ENCODE measurements at places on chromosomes 12 and 14.

DNA sequence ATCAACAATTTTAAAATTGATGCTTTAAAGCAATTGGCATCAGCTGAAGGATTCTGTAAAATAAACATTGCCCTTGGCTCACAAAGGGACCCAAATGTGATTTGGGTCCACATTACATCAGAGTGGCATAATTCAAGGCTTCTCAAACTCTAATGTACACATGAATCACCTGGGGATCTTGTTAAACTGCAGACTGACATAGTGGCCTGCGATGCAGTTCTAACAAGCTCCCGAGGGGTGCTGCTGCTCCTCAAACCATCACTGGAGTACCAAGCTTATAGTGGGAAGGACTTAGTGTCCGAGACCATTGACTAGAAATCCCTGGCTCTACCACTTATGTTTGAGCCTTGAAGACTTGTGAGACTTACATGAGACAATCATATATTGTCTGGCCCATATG is 31.8 kb upstream of the DNM1L start:
- DNase-seq, result no peak

- DNase-seq, result peak; percentile 30
Observed at GRCh38 chr14:90397425-90398314, 841 bp downstream of the CALM1 start.

- DNase-seq, result no peak
Observed at GRCh38 chr14:90455100-90455571, 58.3 kb downstream of the CALM1 start.

GRCh38 chr12:59431266-59431665 is 164.6 kb upstream of the SLC16A7 start:
- no peak for DNase-seq

GRCh38 chr12:95998611-95999286 is 2.6 kb upstream of the HAL start:
- DNase-seq, result peak; percentile 43

- no peak for DNase-seq
Observed at GRCh38 chr12:45880533-45880932, 109.8 kb downstream of the SCAF11 start.

- peak; percentile 9 for DNase-seq
Observed at GRCh38 chr12:96710127-96710745, 196.8 kb upstream of the NEDD1 start.

DNA sequence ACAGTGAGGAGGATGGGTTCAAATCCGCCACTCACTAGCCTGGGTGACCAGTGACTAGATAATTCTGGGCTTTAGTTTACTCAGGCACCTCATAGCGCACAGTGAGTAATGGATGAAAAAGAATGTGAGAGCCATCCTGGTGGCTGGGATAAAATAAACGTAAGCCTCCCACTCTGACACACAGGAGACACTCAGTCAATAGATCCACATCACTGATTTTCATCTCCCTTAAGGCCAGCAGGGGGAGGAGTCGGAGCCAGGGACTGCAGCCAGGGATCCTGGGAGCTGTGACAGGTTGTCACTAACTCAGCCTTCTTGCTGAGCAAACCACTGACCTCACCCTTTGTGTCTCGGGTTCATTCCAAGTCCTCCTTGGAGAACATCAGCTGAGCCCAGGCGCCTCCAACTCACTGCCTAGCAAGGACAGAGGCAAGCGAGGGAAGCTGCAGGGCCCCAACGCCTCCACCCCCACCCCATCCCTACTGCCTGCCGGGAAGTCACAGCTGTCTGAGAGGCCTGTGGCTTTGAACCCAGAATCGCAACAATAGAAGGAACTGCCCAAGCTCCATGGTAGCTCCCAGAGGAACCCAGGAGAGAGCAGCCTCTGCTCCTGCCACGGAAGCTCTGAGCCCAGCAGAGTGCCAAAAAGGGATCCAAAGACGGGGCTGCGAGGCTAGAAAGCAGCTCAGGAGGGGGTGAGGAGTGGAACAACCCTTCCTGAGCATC is 30.7 kb downstream of the PXN start:
- no peak for DNase-seq

- DNase-seq, result no peak
Observed at GRCh38 chr12:29223426-29223825, 74.3 kb downstream of the FAR2 start.

- DNase-seq, result no peak
Observed at GRCh38 chr14:68018598-68018997, 199.0 kb downstream of the RAD51B start.

- DNase-seq, result no peak
Observed at GRCh38 chr12:45204757-45205156, 11.1 kb upstream of the ANO6 start.

DNA sequence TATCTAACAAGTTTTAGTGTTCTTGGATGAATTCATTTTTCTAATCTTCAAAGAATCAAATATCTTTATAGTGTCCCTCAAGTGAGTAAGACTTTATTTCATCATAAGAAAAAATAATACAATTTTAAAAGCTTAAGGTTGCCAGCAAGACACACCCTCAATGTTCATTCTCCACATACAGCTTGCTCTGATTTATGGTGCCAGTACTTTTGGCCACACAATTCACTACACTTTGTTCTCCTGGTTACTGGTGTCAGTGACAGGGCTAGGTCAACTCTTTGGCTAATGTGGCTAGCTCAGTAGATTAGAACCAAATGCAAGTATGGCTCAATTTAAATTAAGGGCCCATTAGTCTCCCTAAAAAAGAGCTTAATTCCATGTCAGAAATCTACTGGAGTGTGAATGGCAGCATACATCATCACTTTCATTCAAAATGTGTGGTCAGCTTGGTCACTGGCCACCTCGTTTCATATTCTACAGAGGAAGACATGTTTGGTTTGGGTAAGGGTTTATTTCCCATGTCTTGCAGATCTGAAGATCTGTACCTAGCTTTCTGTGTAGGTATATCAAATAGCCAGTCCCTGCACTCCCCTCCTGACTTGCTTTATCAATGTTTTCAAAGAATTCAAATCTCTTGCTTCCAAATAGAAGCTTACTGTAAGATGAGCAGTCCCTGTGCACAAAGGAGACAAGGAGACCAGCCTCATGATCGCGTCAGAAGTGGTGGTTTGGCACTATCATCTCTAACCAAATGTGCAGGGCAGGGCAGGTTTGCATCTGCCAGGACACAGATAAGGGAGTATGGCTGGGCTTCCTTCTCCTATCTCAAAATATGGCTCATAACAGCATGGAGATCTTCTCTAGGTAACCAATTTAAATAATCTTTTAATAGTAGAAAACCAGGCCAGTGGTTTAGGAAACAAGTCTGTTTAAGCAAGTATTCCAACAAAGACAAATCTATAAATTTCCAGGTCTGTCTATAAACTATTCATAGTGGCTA is 31.3 kb downstream of the HECTD4 start:
- no peak for DNase-seq

DNA sequence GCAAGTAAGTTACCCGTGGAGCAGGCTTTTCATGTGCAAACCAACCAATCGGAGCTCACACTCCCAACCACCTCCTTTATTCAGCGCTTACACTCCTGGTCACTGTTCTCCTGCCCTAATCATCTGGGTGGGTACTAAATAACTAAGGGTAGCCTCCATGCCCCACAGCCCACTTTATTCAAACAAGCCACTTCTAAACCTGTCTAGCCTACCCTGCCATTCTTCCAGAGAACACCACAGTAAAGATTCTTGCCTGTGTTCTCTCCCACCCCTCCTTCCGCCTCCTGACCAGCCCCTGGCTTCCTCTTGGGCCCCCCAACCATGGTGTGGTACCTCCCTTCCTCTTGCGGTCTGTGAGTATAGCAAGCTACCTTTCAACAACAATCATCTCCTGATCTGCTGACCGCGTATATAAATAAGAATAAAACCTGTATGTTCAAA is 581.9 kb downstream of the VRK1 start:
- DNase-seq, result no peak

DNA sequence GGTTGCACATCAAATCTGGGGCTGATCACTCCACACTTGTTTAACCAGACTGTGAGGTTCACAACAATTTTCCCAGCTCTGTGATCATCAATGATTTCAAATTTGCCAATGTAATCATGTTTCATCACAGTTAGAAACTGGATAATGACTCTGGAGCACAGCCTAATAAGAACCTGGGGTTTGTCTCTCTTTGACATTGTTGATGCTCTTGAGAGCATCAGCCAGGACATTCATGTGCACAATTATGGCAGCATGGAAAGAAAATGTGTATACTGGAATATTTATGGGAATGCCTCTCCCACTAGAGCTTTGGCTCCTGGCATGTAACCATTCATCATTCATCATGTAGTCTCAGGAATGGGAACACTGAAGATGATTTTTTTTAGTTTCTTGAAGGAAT is 47.0 kb downstream of the SIX1 start:
- DNase-seq, result no peak

DNA sequence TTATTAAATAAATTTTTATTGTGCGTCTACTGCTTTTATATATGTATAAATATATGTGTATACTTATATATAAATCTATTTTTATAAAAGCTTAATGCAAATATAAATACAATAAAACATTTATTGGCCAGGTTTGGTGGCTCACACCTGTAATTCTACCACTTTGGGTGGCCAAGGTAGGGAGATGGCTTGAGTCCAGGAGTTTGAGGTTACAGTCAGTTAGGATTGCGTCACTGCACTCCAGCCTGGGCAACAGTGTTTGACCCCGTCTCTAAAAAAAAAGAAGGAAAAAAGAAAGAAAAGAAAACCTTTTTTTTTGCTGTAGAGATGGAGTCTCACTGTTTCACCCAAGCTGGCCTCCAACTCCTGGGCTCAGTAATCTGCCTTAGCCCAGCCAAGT is 20.9 kb downstream of the ACTR6 start:
- DNase-seq, result no peak

DNA sequence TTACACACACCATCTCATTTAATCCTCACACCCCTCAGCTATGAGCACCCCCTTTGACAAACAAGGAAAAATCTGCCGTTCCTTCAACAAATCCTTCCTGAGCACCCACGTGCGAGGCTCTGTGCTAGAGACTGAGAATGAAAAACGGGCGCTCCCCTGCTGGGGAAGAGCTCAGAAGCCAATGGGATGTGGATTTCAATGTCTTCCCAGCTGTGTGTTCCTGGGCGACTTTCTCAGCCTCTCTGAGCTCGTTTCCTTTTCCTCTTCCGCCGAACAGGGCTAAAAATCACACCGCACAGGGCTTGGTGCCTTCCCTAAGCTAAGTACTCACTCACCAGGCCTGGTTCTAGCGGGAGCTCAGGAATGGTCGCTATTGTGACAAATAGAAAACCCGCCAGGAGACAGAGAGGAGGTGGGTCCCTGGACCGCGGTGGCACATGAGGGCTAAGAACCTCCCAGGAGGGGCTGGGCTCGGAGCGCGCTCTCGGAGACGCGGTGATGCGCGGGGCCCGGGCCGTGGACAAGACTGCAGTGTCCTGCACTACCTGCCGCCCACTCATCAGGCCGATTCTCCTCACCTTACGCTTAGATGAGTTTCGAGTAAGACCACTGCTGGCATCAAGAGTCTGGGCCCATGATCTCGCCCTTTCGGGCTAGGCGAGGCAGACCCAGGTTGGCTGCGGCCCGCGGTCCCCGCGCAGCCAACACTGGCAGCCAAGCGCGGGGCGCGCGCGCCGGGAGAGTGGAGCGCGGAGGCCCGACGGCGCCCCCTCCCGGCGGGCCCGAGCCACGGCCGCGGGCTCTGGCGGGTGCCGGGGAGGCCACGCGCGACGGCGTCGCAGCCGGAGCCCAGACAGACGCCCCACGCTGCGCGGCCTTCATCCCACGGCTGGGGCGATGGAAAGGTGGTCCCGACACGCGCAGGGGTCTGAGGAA is 17.0 kb downstream of the ZDHHC22 start:
- DNase-seq, result no peak

DNA sequence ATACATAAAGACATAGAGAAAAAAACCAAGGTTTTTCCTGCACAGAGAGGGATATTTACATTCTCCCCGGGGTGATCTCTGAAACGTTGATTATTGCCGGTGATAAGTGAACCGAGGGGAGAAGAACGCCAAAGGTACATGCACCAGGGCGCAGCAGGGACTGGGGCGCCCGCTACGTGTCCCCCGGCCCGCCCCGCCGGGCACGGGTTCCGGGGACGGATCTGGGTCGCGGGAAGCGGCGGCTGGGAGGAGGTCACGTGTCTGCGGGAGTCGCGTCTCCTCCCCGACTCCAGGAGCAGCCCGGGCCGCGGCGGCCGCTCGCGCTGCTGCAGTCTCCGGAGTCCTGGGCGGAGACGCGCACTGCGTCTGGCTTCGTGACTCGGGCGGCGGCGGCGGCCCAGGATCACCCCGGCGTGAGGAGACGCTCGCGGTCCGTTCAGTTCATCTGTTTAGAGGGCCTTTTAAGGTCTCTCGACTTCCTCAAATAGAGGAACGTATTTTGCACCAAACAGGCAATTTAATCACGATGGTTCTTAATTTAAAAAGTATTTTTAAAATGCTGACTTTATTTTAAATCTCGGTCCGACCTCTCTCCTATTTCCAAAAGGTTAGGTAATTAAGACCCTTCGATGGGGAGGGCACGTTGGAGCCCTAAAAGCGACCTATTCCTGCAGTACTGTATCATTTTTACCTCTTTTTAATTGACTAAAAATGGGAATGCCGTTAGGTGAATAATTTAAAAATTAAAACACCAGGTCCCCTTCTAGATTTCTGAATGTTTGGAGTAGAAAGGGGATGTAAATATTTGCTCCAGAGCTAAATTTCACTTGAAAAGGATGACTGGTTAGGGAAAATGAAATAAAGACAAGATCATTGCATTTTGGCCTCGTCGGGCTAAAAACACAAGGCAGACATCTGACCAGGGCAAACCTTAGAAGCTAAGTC is 1.8 kb upstream of the BHLHE41 start:
- no peak for DNase-seq

- DNase-seq, result no peak
Observed at GRCh38 chr12:4242595-4242994, 31.0 kb upstream of the CCND2 start.

- no peak for DNase-seq
Observed at GRCh38 chr12:106433055-106433454, 75.5 kb downstream of the POLR3B start.

- peak; percentile 55 for DNase-seq
Observed at GRCh38 chr14:99884834-99885648, 91.8 kb downstream of the EML1 start.

DNA sequence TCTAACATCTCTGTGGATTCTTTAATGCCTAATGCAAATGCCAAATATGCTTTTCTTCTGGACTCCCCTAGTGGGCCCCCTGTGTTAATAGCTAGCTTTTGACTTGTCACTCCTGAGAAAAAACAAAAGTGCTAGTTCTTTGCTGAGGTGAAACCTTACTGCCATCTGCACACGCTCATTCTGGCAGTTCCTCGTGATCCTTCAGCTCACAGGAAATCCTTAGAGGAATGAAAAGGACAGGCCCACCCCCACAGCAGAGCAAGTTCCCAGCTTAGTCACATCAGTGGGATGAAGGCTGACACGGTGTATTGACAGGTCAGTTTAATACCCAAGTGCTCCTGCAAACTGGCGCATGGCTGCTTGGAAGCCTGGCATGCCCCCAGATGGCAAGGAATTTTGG is 165.1 kb upstream of the ATP2B1 start:
- no peak for DNase-seq
